ENCODE measurements at places on chromosomes 2 and 18.

DNA sequence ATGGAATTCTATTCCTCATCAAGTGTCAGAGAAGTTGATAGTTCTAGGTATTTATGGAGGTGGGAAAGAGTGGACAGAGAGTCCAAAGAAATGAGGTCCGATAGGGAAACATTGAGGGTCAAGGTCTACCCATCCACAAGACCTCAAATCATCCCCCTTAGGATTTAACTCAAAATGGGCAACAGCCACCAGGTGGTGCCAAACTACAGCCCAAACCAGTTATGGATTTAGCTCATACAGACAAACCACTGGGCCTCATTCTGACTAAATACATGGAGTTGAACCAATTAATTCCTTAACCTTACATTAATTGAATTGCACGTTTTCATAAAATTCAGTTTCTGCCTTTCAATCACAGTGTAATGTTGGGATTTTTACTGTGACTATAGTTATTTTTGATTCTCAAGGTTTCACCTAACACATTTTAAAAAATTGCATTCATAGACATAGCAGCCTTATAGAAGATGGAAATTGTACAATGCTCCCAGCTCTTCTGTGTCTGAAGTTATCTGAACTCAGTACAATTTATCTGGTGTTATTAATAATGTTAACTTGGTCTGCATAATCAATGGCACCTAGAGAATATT, 98.2 kb upstream of the HNMT start:
- no peak for DNase-seq

DNA sequence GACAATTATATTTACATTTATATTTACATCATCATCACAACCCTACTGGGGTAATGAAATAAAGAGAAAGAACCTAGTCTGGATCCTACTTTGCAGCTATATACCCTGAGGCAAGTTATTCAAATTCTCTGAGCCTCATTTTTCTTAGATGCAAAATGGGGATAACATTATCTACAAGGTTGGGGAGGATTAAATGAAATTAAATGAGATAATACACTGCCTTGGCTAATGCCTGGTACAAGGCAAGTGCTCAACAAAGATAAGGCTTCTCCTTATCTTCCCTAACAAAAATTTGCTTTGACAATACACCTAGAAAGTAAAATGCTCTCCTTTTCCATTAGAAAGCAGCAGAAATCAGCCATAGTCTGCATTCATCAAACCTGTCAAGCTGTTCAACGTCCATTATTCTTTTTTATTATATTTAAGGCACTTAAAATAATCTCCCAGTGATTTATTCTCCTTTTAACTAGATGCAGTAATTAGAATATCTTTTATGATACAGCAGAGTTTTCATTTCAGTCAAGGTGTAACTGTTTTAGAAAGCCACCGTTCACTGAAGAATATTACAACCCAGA, 44.8 kb downstream of the TCF4 start:
- DNase-seq: no peak

- no peak for DNase-seq
Observed at GRCh38 chr2:136517716-136518115, 247.6 kb upstream of the THSD7B start.

DNA sequence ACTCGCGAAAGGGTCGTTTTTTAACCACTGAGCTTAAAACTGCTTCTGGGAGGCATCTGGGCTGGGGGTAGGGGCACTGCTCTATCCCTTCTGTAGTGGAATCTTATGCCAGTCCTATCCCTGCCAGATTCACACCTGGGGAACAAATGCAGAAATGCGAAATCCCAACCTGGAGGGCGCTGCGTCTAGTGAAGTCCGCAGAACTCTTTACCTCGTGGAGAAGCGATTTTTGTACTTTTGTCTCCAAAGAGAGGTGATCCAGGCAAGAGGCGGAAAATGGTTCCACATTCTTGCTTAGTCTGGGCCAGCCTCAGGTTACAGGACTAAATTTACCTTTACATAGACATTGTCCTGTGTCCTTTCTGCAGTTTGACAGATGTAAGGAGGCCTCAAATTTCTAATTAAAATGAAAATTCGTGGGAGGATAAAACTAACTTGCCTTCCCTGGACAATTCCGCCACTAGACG, 10.4 kb downstream of the TBR1 start:
- DNase-seq: no peak

DNA sequence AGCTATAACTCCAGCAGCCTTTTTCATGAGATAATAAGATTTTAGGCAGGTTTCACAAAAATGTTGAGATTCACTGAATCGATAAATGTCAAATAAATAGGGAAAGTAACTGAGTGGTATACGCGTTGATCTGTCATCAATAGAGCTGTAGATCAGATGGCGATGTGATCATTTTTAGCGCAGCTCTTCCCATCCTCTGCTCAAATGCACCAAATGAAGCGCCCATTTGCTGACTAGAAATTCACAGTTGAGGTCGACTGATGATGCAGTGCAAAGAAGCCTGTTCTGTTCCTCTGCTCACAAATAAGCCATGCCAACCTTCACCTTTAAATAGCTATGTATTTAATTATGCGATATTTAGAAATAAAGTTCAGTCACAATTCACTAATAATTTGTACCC, 693.5 kb downstream of the ARHGAP15 start:
- DNase-seq: no peak

- DNase-seq: no peak
Observed at GRCh38 chr18:74534981-74535649, 815 bp downstream of the CNDP1 start.

GRCh38 chr18:10304853-10305252, 149.6 kb upstream of the APCDD1 start:
- no peak for DNase-seq

DNA sequence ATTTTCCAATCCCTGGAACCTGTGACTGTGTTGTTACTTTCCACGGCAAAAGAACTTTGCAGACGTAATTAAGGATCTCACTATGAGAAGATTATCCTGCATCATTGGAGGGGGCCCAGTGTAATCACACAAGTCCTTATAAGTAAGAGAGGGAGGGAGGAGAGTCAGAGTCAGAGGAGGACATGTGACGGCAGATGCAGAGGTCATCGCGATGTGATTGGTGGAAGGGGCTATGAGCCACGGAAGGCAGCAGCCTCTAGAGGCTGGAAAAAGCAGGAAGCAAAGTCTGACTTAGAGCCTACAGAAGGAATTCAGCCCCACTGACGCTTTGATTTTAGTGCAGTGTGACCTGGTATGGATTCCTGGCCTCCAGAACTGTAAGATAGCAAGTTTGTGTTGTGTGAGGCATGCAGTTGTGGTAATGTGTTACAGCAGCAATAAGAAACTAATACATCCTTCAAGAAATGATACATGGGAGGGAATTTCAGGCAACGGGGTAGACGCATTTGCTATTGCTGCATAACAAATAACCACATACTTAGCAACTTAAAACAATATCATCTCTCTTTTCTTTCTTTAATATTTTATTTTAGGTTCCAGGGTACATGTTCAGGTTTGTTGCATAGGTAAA, 112.7 kb upstream of the SERPINE2 start:
- no peak for DNase-seq

- DNase-seq: no peak
Observed at GRCh38 chr2:101837354-101837753, 139.8 kb downstream of the MAP4K4 start.

DNA sequence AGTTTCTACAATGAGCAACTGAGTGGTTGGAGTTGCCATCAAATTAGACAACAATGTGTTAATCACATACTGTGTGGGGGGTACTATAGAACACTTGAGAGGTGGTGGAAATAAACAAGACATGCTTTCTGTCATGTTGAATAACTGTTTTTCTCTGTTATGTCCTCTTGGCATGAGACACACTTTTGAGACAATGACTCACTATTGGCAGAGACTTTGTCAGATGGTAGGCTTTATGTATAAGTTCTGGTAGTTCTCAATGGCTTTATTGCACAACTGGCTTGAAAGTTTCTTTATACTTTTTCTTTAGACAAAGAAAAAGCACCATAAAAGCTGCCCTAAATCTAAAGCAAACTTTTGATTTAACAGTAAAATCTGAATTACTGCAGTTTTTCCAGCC, 578.7 kb downstream of the ADCYAP1 start:
- no peak for DNase-seq

DNA sequence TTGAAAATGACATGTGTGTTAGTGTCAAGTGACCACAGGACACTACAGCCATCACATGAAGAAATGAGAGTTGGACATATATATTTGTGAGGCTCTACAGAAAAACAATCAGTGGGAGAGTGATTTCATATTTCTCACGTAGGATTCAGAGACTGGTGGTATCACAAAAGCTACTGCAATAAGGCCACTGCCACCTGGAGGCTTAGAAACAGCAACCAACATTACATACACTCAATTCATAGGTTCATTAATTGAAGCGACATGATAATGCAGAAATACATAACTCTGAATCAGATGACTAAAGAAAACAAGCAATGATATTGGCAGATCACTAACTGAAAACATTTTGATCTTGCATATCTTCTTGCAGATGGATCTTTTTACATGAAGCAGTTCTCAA, 248.1 kb upstream of the KLHL14 start:
- DNase-seq: no peak

- DNase-seq: no peak
Observed at GRCh38 chr2:66698576-66699239, 263.8 kb downstream of the MEIS1 start.

Data from cerebellar nuclear complex (tissue), 1 donor.